ENCODE measurements at places on chromosomes 1 and 21.

- no peak for DNase-seq
Measured at GRCh38 chr1:226187380-226187779, 839 bp upstream of the ACBD3 start.

DNA sequence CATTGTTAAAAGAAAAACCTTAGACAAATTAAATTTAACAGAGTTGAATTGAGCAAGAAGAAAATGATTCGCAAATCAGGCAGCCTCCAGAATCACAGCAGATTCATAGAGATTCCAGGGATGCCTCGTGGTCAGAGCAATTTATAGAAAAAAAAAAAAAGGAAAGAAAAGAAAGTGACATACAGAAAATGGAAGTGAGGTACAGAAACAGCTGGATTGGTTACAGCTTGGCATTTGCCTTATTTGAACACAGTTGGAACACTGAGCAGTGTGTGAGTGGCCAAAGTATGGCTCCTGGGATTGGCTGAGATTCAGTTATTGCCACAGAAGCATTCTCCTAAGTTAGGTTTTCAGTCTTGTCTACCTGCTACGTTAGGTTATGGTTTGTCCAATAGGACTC, 9.1 kb upstream of the C21orf91 start:
- DNase-seq = no peak

GRCh38 chr1:171625225-171625624, 3.2 kb downstream of the MYOCOS start:
- no peak for DNase-seq

DNA sequence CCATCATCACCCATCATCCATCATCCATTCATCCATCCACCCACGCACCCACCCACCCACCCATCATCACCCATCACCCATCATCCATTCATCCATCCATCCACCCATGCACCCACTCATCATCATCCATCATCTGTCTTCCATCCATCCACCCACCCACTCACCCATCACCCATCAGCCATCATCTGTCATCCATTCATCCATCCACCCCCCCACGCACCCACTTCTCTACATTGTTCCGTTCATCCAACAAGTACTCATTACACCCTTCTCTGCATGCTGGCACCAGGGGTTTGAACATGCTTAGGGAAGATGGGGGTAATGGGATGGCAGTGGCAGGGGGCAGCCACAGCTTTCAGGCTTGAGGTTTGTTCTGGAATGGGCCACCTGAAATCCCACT, 82.1 kb downstream of the ADARB1 start:
- no peak for DNase-seq

- peak; percentile 38 for DNase-seq
Measured at GRCh38 chr1:15684468-15685291, 560 bp downstream of the PLEKHM2 start.

- no peak for DNase-seq
Measured at GRCh38 chr1:214135886-214136285, 145.1 kb upstream of the SMYD2 start.

- DNase-seq = no peak
Measured at GRCh38 chr1:73821520-73821919, 376.5 kb downstream of the LRRIQ3 start.

- DNase-seq = no peak
Measured at GRCh38 chr21:26710155-26710554, 135.1 kb downstream of the ADAMTS1 start.

DNA sequence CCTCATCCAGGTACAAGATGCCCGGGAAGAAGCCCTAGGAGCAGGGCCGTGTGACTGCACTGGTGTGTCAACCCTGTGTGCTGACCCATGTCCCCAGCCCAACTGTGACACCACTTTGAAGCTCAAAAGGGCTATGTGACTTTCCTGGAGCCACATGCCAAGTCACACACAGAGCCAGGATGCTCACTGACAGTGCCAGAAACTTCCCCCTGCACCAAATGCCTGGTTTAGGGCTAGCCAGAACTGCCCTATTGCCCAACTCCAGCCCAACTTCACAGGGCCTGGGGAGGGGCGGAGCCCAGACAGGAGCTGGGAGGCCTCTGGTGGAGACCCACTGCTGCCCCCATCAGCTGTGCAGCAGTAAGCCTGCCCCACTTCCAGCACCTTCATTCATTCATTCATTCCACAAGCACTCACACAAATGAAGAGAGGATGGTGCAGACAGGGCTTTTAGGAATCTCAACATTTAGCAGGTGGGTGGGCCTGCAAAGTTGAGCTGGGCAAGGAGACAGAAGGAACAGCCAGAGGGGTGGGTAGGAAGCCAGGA, 36.7 kb downstream of the KCNQ4 start:
- DNase-seq = no peak

- peak; percentile 42 for DNase-seq
Measured at GRCh38 chr1:32702599-32703478, at the start of gene SYNC. Gene SYNC (minus strand): TSS chr1:32702770. CDS start chr1:32702660, 110 bp downstream.

DNA sequence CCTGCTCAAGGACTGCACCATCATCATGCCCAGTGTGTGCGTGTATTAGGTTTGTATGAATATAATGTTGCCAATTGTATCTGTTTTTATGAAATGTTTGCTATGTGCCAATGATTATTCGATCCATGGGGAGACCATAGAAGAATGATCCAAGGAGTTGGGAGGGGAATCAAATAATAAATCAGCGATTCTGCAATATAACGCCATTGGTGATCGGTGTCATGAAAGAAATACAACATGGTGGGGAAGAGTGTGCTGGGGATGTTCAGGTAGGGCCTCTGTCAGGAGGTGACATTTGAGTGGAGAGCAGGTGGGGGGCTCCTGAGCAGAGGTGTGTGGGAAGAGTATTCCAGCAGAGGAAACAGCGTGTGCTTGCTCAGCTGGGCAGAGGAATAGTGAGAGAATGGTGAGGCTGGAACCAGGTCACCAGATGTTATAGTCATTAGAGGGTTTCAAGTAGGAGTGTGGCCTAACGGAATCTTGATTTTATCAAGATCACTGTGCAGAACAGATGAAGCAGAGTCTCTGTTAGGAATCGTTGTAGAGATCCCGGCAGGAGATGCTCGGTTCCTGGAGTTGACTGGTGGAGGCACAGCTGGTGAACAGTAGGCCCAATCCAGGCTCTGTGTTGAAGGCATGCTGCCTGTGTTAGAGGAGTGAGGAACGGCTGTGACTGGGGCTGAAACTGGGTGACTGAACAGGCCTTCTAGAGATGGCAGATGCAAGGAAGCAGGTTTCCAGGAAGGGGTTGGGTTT, 2.9 kb upstream of the ZNF496 start:
- DNase-seq = no peak

- DNase-seq = no peak
Measured at GRCh38 chr1:239493811-239494414, 107.5 kb downstream of the CHRM3 start.

DNA sequence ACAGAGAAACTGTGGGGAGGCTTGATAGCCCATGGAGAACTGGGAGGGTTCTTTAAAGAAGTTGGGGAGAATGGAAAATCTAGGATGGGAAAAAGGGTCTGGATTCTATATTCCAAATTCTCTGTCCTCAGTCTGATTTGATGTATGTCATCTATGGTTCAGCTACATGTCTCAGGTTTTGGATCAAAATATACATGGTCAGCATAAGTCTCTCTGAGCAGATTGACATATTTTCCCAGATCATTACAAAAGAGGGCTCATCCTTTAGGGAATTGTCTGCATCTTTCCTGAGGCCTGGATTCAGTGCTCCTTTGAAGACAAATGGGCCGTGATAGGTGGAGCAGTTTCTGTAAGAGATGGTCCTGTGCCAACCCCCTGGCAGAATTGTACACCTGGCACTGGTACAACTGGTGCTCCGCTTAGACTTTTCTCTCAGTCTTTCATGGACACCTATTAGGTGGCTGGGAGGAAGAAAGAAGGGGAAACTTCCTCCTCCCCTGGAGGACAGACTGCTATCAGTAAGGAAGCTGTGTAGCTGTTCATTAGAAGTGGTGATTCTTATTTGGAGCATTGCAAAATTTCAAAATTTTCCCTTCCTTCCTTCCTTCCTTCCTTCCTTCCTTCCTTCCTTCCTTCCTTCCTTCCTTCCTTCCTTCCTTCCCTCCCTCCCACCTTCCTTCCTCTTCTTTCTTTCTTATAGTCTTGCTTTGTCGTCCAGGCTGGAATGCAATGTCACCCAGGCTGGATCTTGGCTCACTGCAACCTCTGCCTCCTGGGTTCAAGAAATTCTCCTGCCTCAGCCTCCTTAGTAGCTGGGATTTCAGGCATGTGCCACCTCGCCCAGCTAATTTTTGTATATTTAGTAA, 26.1 kb upstream of the RGL1 start:
- DNase-seq = no peak

- DNase-seq = no peak
Measured at GRCh38 chr1:63255153-63255552, 67.2 kb upstream of the FOXD3 start.

DNA sequence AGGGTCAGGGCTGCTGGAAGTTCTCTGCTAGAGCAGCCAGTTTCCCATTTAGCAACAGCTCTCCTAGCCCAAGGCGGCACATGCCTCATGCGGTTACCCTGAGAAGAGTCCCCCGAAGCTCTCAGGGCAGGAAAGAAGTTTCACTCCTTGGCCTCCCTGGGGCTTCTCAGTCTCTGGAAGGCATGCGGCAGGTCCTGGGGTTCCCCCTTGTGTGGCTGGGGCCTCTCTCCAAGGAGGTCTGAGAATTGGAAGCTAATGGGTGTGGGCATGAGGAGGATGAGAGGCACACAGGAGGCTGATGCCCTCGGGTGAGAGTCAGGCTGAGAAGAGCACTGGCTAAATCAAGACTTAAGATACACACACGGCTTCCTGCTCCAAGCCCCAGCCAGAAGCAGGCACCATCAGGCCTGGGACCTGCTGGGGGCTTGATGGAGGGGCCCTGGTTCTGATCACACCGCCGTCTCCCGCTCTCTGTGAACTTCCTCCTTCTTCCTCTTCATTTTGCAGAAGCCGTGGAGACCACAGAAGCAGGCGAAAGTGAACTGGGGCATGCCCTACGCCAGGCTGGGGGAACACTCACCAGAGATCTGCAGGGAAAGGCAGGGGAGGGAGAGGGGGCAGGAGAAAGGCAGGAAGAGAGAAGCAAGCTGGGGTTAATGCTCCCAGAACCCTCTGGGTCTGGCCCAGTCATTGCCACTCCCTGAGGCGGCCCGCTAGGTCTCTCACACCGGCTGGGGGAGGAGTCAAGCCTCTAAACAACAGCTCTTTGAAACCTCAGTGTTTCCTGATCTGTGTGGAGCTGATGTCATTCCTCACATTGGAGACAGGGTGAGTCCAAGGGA, 15.1 kb downstream of the BLACAT1 start:
- DNase-seq = peak; percentile 75

GRCh38 chr1:206568256-206568655, 44.0 kb downstream of the EIF2D start:
- peak; percentile 72 for DNase-seq

DNA sequence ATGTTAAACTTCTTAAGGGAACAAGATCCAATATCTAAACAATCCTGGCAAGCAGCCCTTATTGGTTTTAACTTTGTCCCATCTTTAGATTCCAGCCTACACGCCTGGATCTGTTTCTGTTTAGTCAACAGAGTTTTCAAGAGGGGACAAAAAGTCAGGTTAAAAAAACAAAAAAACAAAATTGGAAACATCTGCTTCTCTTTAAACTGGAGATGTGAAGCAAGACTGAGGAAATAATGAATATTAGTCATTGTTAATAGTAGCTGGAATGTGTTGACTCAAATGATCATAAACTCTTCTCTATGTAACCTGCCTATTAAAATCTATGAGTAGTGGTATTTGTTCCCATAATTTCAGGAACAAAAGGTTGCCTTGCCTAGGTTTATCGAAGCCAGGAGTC, 55.0 kb downstream of the NID1 start:
- DNase-seq = no peak

DNA sequence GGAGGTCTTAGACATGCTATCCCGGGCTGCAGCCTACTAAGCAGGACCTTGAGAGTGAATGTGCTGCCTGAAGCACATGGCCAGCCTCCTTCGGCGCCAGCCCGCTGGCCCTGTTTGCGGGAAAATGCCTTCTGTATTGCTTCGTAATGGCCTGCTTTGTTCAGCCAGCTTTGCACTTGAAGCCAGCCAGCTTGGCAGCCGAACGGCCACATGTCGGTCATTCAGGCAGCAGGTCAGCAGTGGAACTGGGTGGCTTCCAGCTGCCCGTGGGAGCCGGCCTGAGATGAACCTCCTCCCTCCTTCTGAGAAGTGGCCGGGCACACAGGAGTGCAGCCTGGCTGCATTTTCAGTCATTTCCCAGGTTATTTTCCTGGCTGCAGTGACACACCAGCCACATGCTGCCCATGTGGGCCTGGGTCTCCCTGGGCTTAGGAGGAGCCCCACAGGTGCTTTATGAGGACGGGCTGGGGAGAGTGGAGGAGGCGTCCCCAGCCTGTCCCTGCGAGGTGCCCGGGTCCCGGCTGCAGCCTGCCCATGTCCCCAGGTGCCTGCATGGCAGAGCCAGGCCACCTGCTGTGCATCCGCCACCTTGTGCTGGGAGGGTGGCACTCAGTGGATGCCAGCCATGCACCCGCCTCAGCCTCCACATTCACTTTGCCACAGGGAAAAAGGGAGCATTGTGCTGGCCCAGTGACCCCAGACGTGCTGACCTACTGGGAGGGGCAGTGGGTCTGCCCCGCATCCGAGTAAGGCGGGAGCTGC, 103.5 kb downstream of the SIK1 start:
- DNase-seq = no peak

GRCh38 chr1:91948501-91949355, 473 bp upstream of the BRDT start:
- DNase-seq = peak; percentile 7

- DNase-seq = no peak
Measured at GRCh38 chr21:41774467-41775148, 7.8 kb upstream of the RIPK4 start.

GRCh38 chr1:240171907-240172306, 80.2 kb downstream of the FMN2 start:
- DNase-seq = no peak

GRCh38 chr1:247357781-247358211, 26.1 kb upstream of the ZNF496 start:
- DNase-seq = no peak

GRCh38 chr1:35725596-35725995, 6.9 kb upstream of the C1orf216 start:
- no peak for DNase-seq

DNA sequence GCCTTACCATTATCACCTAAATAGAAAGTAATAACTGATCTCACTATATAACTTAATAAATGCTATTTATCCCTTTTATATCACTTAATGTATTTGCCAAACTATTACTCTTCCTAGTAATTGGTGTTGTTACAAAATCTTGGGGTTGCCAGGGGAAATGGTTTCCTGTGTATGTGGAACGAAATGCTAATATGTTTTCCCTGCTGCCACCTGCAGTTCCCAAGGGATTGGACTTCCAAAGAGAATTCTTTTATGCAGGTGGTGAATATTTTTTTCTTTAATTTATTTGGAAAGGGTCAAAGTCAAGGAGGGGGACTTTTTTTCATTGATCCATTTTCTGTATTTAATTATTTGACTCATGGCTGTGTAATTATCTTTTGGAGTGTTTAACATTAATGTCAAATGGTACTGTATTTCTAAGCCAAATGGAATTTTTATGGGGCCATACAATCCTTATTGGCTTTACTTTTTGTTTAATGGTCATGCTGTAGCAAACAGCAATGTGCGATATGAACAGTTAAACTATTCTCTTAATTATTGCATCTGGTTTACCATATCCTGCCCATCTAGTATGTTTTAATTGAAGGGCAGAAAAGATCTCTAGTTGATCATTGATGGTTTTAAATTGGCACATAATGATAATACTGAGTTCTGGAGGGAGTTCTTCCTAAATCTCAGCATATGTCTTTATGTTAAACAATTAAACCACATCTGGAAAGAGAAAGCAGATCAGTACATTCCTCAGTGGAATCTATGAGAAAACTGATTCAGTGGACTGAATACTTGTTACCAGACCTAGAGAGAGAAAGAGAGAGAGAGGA, 486.3 kb downstream of the TTLL7 start:
- no peak for DNase-seq
